ENCODE measurements at places on chromosomes 3 and 15.

GRCh38 chr3:187960820-187961219 is 193.1 kb upstream of the LPP start:
- DNase-seq = no peak

DNA sequence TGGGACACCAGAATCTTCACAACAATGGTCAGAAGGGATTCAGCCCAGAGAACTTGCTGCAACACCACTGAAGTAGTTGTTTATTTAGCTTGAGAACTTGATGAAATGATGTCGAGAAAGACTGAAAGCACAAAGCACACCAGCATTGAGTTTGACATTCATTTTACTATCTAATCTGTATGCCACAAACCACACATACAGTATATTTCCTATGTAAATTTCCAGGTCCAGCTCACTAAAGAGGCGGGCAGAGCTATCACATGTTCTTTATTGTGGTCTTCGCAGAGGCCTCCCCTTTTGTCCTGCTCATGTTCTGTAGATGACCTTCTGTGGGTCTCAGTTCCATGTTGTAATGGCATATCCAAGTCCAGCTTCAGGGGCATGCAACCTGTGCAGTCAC is 10.4 kb upstream of the FMN1 start:
- DNase-seq = no peak

GRCh38 chr15:23503576-23503975 is 56.5 kb upstream of the GOLGA6L2 start:
- no peak for DNase-seq

DNA sequence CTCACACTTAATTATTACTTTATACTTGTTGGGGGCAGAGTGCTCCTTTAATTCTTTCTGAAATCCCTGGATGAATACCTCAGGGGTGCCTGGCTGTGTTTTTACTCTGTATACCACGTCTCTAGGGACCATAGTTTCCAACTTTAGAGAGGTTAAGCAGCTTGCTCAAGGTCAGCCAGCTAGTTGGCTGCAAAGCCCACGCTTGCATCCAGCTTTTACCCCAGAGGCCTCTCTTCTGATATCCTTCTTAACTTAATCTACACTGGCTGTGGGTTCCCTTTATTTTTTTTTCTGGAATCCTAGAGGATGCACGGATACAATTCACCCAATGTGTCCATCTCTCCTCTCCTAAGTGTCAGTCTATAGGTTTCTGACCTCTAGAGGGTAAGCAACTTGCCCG is 1.4 kb downstream of the PDZRN3 start:
- DNase-seq = no peak

DNA sequence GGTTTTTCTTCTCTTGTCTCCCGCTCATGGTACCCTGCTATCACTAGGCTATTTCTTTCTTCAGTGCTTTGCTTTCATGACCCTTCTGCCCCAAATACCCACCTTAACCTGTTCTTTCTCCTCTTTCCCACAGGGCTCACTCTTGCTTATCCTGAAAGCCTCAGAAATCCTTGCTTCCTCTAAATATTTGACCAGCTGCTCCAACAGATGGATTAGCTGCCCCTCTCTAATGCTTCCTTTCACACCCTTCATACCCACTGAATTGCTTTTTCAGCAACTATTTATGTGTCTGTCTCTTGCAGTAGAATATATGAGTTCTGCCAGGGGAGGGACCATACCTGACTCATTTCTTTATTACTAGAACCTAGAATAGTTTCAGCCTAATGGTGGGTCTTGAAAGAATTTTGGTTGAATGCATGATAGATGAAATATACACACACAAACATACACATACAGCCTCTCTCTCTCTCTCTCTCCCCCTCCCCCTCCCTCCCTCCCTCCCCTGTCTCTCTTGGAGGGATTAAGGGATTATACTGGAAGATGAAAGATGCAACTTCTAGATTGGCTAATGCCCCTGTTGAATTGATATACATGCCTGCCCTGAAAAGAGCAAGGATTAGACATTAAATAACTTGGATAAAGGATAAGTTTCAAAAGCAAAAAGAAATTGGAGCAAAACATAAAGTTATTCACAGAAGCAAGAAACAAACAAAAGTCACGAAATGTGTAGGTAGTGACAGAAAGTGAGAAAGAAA is 95.0 kb upstream of the GADL1 start:
- DNase-seq = no peak

- no peak for DNase-seq
Observed at GRCh38 chr3:72279068-72279604, 494.2 kb upstream of the PROK2 start.

DNA sequence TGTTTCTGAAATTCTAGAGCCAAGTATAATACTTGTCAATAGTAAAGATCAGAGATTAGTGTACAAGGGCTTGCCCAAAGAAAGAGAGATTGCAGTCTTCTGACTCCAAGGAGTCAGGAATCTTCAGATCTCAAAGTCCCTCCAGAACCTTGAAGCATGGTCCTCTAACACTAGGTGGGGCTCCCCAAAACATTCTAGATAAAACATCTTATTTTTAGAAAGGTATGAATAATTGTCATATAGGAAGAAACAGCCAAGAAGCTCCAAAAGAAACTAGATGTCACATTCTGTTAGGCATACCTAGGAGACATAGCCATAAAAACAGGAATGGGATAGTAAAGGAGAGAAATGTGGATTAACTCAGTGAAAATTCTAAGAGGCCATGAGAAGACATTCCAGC is 10.7 kb downstream of the MUC13 start:
- no peak for DNase-seq

DNA sequence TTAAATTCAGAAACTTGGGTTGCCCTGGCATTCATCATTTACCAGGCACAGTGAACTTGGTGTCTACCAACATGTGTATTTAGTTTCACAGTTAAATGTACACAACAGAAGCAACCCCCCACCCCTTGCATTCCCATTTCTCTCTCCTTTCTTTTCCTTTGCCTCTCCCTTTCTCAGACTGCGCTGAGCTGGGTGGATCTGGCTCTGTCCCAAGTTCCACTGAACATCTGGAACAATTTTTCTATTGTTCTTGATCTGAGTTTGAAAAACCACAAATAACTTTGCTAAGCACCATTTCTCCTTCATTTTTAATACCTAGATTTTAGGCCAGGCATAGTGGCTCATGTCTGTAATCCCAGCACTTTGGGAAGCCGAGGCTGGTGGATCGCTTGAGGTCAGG is 242.2 kb downstream of the ABHD5 start:
- DNase-seq = no peak

- no peak for DNase-seq
Observed at GRCh38 chr15:46309914-46310313, 675.1 kb downstream of the SQOR start.

DNA sequence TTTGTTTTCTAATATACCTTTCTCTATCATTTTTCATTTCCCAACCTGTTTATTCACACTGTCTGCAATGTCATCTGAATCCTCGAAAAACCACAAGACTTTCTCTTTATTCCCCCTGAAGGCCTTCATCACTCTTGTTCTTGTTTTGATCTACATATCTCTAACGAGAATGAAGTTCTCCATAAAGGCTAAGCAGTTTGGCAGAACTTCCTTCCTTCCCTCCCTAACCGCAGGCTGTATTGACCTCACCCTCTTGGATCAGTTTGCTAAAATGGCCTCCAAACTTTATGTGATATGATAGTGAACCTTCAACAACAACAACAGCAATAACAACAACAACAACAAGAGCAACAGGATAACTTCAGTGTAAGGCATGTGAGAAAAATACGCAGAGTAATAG is 392.8 kb downstream of the TIGIT start:
- no peak for DNase-seq

DNA sequence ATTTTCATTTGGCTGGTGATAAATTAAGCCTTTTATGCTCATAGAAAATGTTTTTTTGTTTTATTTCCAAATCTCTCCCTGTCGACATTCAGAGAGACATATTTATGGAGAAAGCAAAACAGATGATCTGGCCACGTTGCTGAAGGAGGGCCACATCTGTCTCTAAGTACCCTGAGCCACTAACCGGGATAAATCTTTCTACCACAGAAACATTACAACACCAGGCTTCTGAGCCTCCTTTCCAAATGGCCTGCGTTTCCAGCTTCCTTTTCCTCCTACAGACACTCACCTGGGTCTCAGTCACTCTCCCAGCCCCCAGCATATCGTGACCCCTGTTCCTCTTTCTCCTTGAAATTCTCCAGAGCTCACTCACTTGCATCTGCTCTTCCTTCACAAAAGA is 161.0 kb downstream of the ARRDC4 start:
- no peak for DNase-seq

GRCh38 chr3:149592758-149593240 is 65.0 kb downstream of the WWTR1 start:
- DNase-seq = no peak

DNA sequence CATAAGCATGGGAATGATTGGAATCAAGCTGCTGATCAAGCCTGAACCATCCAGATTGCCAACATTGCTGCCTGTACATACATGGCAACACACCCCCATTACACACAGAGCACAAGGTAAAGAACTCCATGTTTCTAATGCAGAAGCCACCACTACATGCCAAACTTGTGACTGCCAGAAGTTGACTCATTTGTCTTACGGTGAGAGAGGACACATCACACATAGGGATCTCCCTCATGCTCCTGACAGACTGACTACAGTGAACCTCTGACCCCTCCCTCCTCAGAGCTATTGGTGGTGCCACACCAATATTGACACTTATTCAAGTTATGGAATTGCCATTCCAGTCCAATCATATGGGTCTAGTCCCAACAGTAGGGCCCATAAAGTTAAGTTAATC is 42.3 kb downstream of the EFHB start:
- peak; percentile 24 for DNase-seq

- no peak for DNase-seq
Observed at GRCh38 chr3:52769786-52770455, 819 bp downstream of the NEK4 start.

DNA sequence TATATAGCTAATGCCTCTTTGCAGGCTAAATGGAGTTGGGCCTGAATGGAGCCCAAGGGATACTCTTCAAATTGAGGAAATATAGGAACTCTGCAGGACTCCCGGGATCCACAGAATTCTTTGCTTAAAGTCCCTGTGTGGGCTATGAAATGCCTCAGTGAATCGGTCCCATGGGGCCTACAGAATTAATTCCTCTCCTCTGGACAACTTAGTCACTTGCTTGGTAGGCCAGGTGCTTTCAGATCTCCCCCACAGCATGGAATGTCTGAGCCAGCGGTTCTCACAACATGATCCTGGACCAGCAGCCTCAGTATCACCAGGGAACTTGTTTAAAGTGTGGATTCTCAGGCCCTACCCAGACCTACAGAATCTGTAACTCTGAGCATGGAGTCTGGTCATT is 15.1 kb upstream of the PRICKLE2 start:
- peak; percentile 55 for DNase-seq

DNA sequence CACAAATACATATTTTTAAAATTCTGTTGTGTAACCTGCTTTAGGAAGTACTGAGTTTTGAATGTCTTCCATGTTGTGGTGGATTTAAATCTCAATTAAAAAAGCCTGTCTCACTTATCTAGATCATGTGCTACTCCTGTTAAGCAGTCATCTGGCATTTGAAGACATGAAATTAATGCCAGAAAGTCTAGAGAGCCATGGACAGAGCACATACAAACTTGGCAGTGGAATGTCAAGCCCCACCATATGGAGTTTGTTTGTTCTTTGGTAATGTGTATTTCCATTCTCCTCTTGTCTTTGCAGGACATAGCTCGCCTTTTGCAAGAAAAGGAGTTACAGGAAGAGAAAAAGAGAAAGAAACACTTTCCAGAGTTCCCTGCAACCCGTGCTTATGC is 39.3 kb upstream of the UTS2B start:
- peak; percentile 0 for DNase-seq

DNA sequence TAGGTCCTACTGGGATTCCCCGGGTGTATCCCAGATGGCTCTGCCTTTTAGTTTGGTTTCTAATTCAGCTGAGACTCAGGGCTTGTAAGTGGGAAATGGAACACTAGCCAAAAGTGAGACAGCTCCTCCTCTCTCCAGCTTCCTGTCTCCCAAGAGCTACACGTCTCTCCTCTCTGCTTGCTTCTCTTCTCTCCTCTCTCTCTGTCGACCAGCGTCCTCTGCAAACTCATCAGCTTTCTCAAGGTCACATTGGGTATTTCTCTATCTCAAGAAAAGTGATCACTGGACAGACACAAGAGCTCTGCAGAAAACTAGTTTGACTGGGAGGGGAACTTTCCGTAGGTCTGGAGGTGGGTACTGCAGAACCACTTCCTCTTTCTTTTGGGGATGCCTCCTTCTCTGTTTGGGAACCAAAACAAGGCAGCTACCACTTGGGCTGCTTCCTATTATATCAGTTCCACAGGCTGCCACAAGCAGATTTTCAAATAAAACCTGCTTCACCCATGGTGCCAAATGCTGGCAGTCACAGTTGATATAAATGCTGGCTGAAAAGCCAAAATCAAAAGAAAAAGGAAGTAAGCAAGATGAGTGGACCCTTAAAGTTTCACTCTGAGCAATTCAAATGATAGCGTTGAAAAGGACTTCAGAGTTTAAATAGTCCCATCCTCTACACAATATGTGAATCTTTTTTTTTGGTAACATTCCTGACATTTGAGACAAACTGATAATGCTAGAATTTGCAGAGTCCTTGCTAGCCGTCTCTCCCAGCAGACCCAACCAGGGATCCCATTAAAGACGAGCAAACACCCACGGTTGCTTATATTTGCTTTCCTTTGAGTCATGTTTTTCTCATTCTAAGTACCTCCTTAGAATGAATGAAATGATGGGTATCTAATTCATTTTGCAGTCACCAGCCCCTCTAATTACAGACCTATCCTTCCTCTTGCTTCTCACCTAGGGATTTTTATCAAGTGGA is 7.2 kb upstream of the DYNC1LI1 start:
- DNase-seq = no peak

GRCh38 chr3:13397316-13397715 is 22.8 kb downstream of the NUP210 start:
- DNase-seq = no peak

GRCh38 chr3:178518660-178519396 is 17.4 kb upstream of the KCNMB2 start:
- no peak for DNase-seq

- no peak for DNase-seq
Observed at GRCh38 chr3:86658876-86659275, 332.1 kb downstream of the VGLL3 start.

DNA sequence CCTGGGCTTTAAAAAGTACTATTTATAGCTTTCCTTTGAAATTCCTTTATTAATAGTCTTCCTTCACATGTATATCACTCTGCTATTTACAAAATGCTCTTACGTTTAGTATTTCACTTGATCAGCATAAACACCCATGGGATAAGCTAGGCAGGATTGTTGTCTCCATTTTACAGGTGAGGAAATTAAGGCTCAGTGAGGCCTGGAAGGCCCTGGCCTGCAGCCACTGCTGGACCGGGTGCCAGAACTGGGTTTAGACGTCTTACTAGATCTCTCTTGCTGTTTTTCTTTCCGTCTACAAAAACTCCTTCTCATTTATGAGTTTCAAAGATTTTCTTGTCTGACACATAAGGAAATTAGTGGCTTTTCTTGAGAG is 236.4 kb downstream of the LPP start:
- DNase-seq = no peak

- DNase-seq = no peak
Observed at GRCh38 chr3:76753599-76753998, 286.3 kb upstream of the ROBO2 start.

GRCh38 chr3:121411523-121411922 is 134.3 kb downstream of the POLQ start:
- no peak for DNase-seq

GRCh38 chr3:141235661-141236171 is 4.1 kb downstream of the PXYLP1 start:
- DNase-seq = no peak
